ENCODE measurements at places on chromosomes 5 and 9.

DNA sequence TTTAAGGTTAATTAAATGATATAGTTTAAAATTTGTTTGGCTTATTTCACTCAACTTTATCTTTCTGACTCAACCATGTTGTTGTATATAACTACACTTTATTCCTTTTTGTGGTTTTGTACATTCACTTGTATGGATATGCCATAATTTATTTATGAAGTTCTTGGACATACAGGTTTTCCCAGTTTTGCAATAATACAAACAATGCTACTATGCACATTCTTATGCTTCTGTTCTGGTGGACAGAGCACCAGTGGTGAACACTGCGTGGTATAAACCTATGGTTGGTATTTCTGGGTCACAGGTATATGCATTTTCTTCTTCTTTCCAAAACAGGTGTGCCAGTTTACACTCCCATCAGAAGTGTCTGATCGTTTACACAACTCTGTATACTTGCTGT lies 35.7 kb upstream of the TRIM14 start:
- DNase-seq, result no peak

- DNase-seq, result no peak
Observed at GRCh38 chr9:120510816-120511215, 69.2 kb downstream of the CDK5RAP2 start.

DNA sequence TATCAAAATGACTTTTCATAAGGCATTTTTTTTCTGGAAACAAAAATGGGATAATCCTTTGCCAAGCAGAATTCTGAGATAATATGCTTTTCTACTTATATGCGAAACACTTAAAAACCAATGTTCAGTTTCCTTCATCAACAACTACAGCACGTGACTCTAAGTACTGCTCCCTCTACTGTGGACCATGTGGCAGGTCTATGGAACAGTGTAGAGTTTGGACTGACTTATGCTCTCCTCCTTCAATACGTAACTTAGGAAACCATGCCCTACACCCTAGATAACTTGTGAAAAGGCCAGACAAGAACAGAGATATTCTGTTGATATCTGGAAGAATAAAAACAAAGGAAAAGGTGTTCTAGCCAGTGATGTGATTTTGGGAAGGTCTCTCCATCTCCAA lies 111.3 kb upstream of the GNA14 start:
- no peak for DNase-seq

DNA sequence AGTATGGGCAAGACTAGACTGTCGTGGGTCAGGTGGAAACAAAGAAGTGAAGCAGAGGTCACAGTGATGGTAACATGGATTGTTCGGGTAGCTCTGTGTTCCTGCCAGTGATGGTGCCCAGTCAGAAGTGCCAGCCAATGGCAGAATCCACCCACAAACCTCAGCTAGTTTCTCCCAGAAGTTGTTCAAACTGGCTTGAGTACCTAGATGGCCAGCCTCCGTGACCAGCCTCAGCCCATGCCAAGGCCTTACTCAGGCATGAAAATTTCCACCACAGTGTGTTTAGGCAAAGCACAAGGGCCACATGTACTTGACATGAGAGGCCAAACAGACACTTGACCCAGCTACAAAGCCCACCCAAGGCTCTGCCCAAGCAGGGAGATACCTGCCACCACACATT lies 19.4 kb upstream of the BTNL9 start:
- DNase-seq, result no peak

GRCh38 chr5:98679963-98680362 lies 93.5 kb upstream of the RGMB start:
- DNase-seq, result no peak

DNA sequence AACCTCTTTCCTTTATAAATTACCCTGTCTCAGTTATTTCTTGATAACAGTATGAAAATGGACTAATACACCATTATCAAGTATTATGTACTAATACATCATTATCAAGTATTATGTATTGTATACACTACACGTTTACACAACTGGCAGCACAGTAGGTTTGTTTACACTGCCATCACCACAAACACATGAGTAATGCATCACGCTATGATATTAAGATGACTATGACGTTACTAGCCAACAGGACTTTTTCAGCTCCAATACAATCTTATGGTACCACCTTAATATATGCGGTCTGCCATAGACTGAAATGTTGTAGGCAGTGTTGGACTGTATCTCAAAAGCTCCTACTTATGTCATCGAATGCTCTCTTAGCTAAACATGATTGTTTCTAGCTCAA lies 28.2 kb downstream of the PRELID2 start:
- no peak for DNase-seq

DNA sequence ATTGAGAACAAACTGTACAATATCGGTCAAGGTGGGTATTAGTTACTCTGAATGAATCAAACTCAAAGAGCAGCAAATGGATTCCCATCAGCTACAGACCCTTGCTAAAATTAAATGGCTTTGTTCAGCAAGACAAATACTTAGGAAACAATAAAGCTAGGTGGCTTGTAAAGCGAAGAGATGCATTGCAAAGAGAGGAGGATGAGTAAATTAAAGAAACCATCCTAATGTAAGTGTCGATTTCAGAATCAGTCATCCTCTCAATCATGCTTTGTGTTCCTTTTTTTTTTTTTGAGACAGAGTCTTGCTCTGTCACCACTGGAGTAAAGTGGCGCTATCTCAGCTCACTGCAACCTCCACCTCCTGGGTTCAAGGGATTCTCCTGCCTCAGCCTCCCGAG lies 359.2 kb upstream of the ZNF462 start:
- DNase-seq, result no peak

DNA sequence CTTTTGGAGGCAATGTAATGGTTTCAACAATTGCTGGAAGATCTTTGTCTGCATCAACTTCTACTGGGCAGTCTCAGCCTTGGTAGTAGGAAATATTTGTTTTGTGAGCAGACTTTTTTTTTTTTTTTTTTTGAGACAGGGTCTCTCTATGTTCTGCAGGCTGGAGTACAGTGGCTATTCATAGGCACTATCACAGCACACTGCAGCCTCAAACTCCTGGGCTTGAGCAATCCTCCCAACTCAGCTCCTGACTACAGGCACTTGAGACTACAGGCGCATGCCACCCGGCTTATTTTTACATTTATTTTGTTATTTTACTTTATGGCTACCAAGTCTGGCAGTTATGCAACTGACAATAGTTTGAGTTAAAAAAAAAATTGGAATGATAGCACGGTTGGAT lies 187.3 kb downstream of the SNX18 start:
- DNase-seq, result no peak

GRCh38 chr5:178786859-178787499 lies 56.5 kb upstream of the ZNF354A start:
- DNase-seq, result no peak

DNA sequence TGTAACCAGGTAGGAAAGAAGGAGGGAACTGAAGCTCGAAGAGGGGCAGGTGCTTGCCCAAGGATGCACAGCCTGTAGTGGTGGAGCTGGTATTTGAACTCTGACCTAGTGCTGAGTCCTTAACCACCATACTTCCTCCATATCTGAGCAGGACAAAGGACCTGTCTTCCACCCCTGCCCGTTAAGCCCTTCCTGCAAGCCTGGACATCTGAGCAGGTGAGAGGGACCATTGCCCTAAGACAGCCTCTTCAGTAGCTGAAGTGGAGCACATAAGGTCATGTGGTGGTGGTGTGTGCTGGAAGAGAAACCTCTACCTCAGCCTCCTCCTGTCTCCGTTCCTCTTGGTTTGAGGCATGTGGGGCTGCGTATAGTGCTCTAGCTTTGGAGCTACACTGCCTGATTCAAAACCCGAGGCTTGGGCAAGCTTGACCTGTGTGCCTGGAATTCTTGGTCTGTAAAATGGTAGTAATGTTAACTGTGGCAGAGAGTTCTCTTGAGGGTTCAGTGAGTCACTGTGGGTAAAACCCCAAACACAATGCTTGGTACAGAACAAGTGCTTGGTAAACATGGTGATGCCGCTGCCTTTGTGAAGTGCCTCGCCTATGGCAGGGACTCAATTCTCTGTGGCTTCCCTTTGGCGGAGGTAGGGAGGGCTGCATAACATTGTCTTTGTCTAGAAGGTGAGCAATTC lies 7.4 kb downstream of the GALNT10 start:
- DNase-seq, result no peak

DNA sequence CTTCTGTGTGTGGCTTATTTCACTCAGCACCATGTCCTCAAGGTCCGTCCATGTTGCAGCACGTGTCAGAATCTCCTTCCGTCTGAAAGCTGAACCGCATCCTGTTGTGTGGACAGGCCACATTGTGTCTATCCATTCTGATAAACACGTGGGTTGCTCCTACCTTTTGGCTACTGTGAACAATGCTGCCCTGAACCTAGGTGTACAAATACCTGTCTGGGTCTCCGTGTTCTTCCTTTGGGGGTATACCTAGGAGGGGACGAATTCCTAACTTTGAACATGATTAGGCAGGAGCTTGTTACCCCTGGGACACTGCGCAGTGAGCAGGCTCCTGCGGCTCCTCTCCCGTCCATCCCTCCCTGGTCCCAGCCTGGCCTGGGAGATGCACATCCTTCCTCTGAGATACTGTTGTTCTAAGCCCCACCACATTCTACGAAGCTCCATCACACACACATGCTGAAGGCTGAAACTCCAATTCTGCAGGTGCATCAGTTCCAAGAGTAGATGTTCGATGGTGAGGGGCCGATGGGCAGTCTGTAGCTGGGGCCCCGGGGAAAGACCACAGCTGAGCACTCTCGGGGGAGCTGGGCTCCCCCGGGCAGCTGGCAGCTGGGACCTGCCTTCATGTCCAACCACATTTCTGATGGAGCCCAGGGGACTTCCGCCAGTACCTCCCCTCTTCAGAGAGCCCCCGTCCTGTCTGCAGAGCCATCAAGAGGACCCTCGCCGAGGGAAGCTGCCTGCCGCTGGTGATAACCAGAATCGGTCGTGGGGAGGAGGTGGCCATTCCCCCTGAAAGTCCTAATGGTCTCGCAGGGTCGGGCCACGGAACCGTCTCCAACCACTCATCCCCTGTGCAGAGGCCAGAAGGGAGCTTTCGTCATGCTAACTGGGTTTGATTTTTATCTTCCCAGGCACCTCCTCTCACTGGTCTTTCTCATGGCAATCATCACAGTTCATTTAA lies 120.9 kb downstream of the COL23A1 start:
- no peak for DNase-seq

DNA sequence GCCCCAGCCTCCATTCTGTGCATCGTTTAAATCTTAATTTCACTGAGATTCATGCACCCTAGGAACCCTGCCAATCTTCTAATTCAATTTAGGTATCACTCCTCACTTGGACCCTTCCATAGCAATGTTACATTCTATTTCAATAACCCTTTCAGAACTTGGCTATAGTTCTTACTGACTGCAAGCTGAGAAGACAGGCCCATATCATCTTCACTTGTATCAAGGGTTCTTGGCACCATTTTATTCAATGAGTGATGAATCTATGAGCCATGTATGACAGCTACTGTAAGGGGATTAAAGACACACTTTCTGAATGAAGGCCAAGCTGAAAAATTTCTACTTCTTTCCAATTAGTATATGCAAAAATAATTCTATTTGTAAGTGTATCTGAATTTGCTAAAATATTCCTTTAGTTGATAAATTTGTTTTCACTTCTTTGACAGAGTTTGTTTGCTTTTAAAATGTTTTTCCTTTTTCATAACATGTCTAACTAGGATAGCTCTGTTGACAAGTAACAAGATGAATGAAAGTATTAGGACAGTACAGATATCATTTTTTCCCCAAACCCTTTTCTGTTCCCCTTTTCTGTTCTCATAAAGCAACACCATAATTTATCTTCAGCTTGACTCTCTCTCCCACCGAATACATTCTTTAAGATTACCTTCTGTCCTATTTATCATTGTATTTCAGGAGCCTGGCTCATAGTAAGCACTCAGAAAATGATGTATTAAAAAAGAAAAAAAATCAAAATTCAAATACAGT lies 9.6 kb downstream of the ITGA2 start:
- DNase-seq, result no peak

GRCh38 chr5:60084226-60084625 lies 190.7 kb upstream of the PDE4D start:
- no peak for DNase-seq

DNA sequence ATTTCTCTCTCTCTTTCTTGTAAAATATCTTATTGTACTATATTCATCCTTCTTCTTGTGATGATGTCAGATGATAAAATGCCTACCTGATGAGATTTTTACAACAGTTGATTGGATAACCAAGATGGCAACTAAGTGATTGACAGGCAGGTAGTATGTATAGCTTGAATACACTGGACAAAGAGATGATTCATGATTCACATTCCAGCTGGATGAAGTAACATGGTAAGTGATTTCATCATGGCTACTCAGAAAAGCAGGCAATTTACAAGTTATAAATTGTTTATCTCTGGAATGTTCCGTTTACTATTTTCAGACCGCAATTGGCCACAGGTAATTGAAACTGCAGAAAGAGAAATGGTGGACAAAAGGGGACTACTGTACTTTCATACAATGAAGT lies 1471.7 kb upstream of the C9orf72 start:
- no peak for DNase-seq

GRCh38 chr5:163352531-163352930 lies 84.9 kb upstream of the CCNG1 start:
- no peak for DNase-seq

GRCh38 chr9:68949271-68950000 lies 64.5 kb downstream of the PRKACG start:
- DNase-seq, result no peak

GRCh38 chr5:134948911-134949310 lies 18.8 kb upstream of the CATSPER3 start:
- no peak for DNase-seq

GRCh38 chr9:97673922-97674321 lies 23.2 kb downstream of the XPA start:
- no peak for DNase-seq

GRCh38 chr9:134965851-134966250 lies 48.1 kb upstream of the FCN1 start:
- DNase-seq, result no peak

DNA sequence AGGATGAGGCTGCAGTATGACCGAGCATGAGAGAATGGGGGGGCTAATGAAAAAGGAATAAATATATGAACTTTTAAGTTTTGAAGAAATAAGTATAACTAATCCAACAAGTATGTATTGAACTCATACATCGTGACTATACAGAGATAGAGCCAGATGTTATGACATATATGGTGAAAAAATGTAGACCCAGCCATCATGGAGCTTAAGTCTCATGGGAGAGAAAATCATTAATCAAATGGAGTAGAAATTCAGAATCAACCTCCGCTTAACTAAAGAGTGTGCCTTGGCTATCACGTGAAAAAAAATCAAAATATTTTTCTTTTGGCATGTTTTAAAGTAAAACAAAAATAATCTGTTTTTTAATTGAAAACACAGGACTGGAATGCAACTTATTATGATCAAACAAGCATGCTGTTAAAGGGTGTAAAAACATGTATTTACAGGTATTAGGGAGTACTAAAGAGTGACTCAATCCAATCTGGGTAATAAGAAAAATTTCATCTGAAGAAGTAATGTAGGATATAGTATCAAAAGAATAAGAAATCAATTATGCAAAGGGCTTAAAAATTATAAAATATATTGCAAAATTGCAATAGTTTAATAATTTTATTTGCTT lies 868.5 kb upstream of the NUDT12 start:
- no peak for DNase-seq
